ENCODE measurements at places on chromosomes 12 and 14.
A peak's percentile ranks its signal among the peaks of the same experiment; 100 is the strongest.

- no peak for DNase-seq
Observed at GRCh38 chr12:42979746-42980145, 390.2 kb upstream of the PRICKLE1 start.

DNA sequence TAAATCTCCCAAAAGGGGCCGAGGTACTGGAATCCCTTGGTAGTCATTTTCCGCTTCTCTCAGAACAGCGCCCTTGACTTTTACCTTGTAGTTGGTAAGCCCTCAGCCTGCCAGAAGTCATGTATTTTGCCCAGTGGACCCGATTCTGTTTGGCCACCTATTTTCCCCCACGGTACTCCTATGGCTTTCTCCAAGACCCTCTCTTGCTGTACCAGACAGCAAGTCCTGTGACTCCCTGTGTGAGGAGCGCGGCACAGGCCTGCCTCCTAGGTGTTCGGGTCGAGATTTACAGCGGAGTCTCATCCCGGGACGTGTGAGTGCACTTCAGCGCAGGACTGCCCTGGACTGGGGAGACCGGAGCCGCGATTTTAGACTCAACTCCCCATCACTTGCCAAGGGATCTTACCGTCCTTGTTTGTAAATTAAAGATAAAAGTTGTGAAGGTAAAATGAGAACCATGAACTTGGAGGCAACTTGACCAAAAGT is 1.1 kb upstream of the MBD6 start:
- peak; percentile 69 for DNase-seq

GRCh38 chr12:103244596-103244995 is 251.2 kb downstream of the C12orf42 start:
- no peak for DNase-seq

DNA sequence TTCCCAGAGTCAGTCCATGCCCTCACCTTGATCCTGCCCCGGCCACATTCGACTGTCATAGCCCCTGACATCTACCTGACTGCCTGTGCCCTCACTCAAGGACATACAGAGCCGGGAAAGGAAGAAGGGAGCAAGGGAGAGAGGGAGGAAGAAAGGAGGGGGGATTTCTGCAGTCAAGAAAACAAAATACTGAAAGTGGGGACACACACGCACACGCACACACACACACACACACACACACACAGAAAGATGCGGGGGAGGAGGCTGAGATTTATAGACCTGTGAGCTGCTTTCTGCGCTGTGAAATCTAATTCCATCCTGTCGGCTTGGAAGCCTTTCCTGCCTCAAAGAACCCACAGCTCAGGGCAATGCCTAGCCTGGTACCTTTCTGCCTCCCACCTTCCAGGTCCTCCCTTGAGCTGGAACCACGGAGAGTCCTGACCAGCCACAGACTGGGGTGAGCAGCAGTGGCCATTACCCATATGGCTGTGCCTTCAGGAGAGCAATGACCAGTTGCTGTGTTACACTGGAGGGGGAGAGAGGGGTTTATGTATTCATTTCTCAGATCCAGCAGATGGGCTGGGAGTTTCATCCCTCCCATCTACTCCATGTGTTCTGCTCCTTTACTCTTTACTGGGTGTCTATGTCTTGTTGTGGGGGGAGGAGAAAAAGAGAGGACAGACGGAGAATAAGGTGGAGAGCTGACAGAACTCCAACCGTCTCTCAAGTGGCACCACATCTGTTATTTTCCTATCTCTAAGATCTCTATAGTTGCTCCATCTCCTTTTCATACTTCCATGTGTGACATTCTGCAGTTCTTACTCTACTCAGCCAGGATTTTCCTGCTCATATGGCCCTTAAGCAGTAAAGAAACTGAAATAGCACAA is 12.9 kb downstream of the C14orf93 start:
- DNase-seq: no peak

DNA sequence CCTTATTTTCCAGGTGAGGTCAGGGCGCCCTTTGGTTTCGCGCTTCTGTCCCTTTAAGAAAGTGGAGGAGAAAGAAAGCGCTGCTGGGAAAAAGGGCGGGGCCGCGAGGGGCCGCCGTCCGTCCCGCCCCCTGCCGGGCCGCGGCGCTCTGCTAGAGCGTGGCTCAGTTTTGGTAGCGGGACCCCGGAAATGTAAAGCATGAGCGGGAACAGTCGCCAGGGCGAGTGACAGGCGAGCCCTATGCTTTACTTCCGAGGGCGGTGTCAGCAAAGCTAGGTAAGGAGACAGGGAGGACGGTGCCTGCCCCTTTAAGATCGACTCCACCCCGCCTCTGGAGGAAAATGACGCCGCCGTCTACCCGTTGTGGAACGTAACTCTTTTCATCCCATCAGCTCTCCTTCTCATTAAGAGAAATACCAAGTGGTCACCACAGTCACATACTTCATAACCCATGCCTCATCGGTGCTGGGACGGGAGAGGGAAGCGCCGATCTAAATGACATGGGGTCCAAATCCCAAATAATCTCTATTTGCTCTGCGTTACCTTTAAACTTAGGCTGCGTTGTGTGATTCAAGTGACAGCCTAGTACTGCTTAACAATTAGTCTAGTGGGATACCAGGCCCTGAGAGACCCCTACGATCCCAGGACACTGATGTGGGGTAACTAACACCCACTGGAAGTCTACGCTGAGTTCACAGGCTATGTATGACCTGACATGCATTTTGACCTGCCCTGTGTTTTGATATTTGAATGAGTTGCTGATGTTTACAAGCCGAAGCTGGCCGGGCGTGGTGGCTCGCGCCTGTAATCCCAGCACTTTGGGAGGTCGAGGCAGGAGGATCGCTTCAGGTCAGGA is at the start of gene ETFBKMT:
TSS of gene ETFBKMT (plus strand) at position 602 of the 856 bp plus-strand sequence. CDS start 2,266 bp downstream, outside the sequence.
- DNase-seq: peak; percentile 90

- DNase-seq: peak; percentile 78
Observed at GRCh38 chr12:111313833-111314259, 55.0 kb downstream of the PHETA1 start.

- no peak for DNase-seq
Observed at GRCh38 chr12:95470300-95470699, 3.7 kb upstream of the METAP2 start.

GRCh38 chr12:119666226-119666795 is 1.6 kb upstream of the PRKAB1 start:
- DNase-seq: no peak

GRCh38 chr12:26469421-26470180 is 274.2 kb downstream of the SSPN start:
- DNase-seq: no peak

DNA sequence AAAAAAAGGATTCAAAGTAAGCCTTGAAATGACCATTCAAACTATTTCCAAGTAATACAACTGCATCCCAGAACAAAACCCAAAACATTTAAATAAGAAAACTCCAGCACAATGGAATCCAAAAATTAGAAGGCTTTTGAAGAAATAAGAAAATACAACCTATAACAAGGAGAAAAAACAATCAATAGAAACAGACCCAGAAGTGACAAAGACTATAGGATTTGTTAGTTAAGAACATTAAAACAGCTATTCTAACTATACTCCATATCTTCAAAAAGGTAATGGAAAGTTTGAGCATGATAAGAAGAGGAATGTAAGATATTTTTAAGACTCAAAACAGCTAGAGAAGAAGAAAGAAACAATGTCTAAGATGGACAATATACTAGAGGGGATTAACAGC is 39.3 kb upstream of the SRP54 start:
- no peak for DNase-seq

DNA sequence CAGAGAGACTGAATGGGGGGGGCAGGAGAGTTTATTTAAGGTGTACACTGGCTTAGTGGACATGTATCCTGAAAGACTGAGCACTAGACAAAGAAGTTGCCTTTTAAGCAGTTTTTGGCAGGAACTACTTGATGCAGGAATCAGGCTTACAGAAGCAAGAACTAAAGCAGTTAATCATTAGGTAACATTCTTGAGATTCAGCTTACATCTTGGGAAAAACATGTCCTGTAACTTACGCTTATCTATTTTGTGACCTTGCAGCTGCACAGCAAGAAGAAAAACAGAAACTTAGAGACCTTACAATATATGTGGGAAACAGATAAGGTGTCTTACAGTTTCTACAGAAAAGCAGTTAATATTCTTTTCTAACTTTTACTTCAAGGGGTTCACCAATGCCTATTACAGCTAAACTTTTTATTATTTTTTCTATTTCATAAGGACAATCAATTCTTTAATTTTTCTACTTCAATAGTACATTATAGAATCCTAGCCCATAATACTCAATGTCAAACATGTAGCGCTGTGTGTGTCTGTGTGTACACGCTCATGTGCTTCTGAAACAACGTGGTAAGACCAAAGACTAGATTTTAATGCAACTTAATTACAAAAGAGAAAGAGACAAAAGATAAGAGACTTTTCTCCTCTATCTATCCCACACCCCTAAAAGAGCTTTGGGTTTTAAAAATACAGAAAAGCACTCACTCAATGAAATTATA is 276.9 kb downstream of the PRKD1 start:
- peak; percentile 61 for DNase-seq

GRCh38 chr12:6181583-6182278 is 18.5 kb upstream of the CD9 start:
- DNase-seq: peak; percentile 20

DNA sequence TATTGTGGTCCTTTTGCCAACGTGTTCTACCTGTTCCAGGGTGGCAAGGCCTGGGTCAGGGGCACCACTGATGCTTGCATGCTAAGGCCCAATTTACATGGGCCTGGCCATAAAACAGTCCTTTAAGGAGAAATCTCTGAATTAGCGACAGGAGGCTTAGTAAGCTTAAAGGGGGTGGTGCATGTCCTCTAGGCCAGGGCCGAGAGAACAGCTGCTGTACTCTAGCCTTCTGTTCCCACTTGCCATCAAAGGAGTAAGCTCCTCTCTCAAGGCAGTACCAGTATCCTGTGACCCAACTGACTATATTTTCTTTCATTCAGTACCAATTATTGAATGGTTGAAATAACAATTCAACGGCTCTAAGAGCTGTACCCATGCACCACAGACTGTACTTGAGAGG is 67.7 kb upstream of the ZDHHC17 start:
- DNase-seq: no peak

DNA sequence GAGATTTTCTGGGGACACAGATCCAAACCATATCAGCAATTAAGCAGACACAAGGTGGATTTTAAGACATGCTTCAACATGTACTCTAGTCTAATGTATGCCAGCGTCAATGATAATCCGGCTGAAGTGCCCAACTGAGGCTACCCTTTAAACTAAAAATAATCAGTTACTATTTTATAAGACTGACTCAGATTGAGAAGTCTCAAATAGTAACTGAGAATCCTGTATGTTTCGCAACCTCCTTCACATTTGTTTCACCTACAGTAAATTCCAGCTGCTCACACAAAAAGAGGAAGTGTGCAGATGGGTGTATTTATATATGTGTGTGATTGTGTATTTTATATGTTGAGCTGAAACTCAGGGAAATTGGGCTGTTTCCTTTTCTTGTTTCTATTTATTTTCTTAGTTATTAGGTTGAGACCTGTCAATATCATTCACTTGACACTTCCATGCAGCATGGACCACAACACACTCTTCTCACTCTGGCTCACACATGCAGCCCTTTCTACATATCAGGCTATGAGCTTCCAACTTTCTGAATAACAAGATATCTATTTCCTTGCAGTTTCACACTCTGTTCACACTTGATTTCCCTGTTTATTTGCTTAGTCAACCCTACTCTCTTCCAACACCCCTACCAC is 1224.9 kb upstream of the TMEM132C start:
- no peak for DNase-seq

DNA sequence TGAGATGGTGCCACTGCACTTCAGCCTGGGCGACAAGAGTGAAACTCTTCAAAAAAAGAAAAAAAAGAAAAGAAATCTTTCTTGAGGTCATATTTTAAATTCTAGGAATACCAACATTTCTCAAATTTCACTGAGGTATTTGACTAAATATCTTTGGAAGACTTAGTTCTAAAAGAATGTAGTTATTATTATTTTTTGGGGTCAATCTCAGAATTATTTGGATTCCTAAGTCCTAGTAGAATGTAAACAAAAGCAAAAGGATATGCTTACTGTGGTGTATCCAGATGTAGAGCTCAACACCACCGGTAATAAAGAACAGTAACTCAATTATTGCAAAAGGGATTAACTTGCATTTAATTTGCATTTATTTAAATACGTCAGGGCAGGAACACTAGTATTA is 25.0 kb downstream of the PRICKLE1 start:
- DNase-seq: no peak

GRCh38 chr12:116734156-116734768 is 3.6 kb downstream of the SPRING1 start:
- DNase-seq: no peak

- no peak for DNase-seq
Observed at GRCh38 chr14:55508676-55509075, 68.3 kb upstream of the TBPL2 start.

DNA sequence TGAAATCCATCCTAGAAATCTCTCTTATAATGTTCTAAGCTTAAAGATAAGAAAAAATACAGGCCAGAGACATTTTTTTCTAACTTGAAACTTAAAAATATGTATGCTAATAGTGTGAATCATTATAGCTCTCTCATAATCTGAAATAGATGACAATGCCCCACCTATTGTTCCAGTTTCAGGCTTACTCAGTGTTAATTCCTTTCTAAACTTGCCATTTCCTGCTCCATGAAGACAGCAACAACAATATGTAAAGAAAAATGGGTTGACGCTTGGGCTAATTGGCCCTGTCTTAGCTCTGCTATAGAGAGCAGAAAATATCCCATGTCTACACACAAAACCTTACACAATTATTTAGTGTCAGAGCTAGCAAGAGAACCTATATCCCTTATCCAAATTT is 37.1 kb downstream of the LMO3 start:
- DNase-seq: no peak

GRCh38 chr12:117218149-117218548 is 27.9 kb upstream of the FBXO21 start:
- no peak for DNase-seq

DNA sequence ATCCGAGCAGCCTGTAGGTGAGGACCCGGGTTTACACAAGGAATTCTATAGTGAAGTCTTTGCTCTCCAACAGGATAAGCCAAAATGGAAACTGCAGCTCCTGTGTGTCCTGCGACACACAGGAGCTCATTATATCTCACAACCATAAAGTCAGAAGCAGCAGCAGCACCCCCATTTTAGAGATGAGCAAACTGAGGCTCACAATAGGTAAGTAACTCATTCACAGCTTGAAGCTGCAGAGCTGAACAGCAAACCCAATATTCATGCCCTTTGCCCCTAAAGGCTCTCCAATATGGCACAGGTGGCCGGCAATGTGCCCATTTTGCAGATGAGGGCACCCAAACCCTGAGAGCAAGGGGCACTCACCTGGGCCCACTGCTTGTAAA is 4.6 kb downstream of the NCOR2 start:
- no peak for DNase-seq

GRCh38 chr12:28222081-28222700 is 31.9 kb downstream of the CCDC91 start:
- DNase-seq: no peak

- DNase-seq: no peak
Observed at GRCh38 chr12:4858386-4858785, 51.3 kb upstream of the KCNA1 start.

- no peak for DNase-seq
Observed at GRCh38 chr12:131603939-131604795, 106.7 kb upstream of the SFSWAP start.

DNA sequence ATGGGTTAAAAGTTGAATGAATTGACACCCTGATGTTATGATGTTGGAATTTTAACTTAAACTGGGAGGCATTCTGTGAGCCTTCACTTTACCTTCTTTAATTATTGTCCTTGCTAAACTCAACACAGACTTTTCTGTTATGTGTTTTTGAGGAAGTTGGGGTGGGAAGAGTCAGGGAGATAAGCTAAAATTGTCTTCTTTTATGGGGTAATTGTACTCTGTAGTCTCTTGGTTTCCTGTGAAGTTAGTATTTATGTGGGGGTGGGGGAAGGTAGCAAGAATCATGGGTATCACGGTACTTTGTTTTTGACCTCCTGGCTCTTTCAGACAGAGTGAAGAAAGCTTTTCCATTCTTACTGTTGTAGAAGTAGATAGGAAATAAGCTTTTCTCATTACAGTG is 32.9 kb downstream of the RAB21 start:
- DNase-seq: no peak

Data from cardiac muscle cell (in vitro differentiated cells and primary cell).